ENCODE measurements at places on chromosomes 2 and 18.

GRCh38 chr2:16038621-16039020 is 98.3 kb downstream of the MYCN start:
- DNase-seq, result no peak

- no peak for DNase-seq
Measured at GRCh38 chr2:236943841-236944513, 141.7 kb upstream of the COPS8 start.

GRCh38 chr18:72360634-72361033 is 183.5 kb downstream of the CBLN2 start:
- DNase-seq, result no peak

- DNase-seq, result no peak
Measured at GRCh38 chr2:46811379-46812310, 104.0 kb downstream of the MCFD2 start.

- no peak for DNase-seq
Measured at GRCh38 chr18:79466591-79466990, 70.9 kb downstream of the NFATC1 start.

DNA sequence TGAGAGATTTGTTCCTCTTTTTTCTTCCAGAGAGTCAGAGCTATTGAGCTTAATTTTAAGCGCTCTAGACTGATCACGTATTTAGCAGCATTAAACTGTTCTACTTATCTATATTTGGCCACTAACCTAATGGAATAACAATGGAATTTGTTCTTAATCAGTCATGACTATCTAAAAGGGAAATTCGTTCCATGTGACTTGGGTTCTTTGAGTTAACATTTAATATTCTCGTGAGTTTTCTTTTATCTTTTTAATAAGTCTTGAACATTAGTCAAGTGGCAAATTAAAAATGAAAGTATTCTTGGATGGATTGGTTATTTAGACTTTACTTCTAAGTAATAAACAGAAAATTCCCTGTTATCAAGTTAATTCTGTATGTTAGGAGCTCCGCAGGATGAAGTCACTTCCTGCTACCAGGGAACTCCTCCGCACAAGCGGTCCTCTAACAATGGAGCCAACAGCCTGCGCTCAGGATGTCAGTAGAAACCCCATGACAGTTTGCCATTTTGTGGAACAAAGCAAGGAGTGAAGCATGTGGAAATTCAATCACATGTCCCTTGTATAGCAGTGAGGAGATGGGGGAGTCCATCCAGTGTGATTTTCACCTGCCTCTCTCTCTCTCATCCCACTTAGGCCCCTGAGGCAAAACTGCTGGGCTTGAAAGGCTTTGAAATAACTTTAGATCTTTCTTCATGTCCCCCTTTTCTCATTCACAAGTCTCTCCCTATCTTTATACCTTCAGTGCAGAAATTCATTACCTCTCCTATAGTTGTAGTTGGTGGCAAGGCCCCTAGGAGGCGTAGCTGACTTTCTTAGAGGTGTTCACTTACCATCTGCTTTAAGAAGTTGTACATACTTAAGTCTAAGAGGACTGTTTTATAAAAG is 138.1 kb downstream of the WDR7 start:
- no peak for DNase-seq

GRCh38 chr2:48568547-48568946 is 38.6 kb downstream of the STON1 start:
- no peak for DNase-seq

GRCh38 chr2:69645031-69645431 is 1.5 kb upstream of the AAK1 start:
- DNase-seq, result no peak

DNA sequence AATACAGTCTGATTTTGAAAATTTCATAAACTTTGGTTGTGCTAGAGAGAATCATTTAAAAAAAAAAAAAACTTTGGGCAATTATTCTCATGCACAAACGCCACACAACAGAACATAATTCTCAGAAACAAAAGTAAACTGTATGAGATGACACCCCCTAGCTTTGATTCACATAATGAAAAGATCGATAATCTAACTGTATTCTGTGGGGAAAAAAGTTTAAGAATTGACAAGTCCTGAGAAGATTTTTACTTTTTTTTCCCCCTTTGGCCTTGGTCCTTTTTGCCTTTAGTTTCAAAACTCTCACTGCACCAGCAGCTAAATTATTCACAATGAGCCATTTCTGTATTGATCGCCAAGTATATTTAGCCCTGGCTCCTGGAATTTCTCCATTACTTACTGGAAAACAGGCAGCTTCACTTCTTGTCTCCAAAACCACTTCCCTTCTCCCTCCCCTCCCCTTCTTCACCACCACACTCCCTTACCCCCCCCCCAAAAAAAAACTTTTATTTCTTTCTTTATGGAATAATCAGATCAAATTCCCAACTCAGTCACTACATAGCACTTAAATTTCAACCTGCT is 2.0 kb downstream of the IKZF2 start:
- no peak for DNase-seq

Measured in activated naive CD8-positive, alpha-beta T cell treated with anti-CD3 and anti-CD28 coated beads, Interleukin-2, amount 50 U/mL, for 16 hours (primary cell).